ENCODE measurements at places on chromosomes 12 and 14.

GRCh38 chr12:130081117-130081805 lies 81.0 kb upstream of the FZD10 start:
- no peak for DNase-seq

DNA sequence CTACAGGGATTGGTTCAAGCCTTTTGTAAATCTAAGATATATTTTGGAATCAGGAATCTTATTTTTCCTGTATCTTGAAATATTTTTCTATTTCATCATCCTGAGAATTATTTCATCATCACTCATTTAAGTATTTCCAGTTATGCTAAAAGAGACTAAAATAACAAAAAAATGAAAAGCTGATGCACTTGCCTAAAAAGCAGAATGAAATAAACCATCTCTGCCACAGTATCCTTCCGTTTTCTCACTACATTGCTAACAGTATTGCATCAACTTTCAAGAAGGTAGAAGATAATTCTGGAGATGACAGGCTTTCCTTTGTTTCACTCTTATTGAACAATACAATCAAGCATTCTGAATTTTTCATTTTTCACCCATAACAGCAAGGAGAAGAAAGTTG lies 31.1 kb upstream of the EIF5 start:
- DNase-seq, result no peak

DNA sequence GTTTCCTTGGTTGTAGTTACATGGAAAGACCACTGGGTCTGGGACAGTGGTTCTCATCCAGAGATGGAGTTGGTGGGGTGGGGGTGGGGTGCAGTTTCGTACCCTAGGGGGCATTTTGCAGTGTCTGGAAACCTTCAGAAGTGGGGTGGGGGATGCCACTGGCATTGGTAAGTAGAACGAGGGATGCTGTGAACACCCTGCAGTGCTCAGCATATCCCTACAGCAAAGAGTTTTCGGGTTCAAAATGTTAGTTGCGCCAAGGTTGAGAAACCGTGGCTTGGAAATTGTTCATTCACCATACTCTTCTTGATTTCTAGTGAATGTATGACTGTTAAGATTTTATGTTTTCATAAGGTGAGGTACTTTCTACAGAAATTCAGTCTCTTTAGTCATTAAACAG lies 28.7 kb downstream of the TRAF3 start:
- no peak for DNase-seq

DNA sequence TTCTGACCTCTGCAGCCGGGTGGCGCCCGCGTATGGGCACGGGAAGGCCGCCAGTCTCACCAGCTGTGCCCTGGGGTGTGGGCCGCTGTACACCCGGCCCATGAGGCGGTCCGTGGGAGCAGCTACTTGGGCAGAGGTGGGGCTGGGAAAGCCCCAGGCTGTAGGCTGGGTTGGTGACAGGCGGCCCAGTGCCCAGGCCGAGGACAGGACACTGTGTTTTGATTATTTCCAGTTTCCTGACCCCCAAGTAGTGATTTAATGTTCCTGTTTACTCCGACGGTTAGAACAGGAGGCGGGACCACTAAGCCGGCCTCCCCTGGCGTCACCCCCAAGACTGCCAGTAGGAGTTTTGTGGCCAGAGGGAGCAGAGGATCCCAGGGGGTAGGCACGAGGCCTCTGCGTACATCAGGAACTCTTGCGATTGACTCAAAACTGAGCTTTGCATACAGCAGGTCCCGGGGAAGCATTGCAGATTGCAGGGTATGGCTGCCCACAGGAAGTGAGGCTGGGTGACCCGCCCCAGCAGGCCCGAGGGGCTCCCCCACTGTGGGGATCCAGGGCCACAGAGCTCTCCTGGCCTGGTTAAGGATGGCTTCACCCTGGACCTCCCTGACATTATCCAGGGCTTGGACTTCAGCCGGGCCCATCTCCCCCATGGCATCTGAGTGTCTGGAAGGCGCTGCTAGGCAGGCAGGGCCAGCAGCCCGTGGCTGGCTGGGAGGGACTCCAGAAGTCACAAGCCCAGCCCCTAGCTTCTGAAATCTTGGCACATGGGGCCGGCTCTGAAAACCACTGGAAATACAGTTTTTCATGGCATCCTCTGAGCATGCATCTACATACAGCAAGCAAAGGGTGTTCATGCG lies 42.5 kb upstream of the DIO3 start:
- no peak for DNase-seq

DNA sequence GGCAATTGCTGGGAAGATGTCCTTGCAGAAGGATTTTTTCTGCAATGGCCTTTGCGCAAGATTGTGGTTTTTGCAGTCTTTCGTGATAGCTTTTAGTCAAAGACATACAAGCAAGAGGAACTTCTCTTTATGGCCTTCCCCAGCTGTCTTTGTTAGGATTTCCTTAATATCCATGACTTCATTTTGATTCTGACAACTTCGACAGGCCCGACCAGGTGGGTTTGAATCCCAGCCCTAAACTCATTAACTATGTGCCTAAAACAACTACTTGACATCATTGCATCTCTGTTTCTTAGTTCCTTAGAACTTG lies 13.3 kb upstream of the VRK1 start:
- no peak for DNase-seq

- no peak for DNase-seq
These were observed 420.7 kb downstream of the NPAS3 start for GRCh38 chr14:33359288-33359881.

GRCh38 chr12:241266-241665 lies 21.4 kb downstream of the SLC6A13 start:
- no peak for DNase-seq

DNA sequence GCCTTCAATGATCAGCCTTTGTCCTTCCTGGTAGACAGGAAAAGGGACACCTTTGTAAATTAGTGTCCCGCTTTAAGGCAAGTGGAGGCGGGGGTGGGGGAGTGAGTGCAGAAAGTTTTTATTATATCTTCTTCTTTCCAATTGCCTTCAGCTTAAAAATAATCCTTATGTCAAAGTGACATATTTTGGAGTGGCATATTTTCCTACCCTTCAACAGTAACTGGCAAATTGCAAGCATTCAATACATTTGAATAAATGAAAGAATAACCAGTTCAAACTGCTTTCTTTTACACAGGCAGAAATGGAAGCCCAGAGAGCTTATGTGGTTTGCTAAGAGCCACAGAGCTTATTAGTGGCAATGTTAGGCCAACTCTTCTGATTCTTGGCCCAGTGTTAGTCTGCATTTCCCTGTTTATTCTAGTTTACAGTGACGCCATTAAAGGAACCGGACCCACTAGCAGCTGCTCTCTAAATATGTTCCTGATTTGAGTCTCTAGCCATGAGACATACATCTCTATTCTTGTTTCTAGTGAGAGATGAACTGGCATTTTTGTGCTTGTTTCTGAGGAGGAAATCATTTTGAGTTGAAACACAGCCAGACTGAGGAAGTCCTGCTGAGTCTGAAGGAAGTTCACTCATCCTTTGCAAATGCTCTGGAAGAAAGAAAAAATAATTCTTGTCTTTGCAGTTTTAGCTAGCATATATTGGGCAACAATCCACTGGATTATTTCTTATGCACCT lies 468.7 kb downstream of the NOVA1 start:
- no peak for DNase-seq

DNA sequence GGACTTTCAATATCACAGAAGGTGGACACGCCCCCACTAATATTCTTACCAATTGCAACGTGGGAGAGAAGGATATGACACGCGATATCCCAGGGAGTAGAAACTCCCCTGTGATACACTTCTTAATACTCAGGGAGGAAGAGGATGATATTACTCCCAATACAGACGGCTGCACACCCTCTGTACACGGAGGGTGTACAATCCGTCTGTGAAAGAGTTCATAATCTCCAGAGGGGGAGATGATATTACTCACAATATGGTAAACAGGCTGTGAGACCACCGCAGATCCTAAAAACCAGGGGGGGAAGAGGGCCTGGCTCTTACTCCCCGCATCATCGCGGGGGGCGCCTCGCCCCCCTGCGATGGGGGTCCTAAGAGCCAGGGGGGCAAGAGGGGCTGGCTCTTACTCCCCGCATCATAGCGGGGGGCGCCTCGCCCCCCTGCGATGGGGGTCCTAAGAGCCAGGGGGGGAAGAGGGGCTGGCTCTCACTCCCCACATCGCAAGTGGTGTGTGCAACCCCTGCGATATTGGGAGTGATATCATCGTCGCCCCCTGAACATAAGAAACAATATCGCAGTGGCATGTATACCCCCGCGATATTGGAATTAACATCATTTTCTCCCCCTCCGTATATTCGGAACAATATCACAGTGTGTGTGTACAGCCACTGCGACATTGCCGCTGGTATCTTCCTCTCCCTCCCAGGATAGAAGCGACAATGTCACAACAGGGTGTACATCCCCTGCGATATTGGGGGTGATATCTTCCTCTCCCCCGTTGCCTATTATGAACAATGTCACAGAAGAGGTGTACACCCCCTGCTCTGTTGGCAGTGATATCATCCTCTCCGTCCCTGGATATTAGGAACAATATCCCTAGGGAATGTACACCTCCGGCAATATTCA lies 8.9 kb upstream of the CLEC6A start:
- DNase-seq, result no peak

DNA sequence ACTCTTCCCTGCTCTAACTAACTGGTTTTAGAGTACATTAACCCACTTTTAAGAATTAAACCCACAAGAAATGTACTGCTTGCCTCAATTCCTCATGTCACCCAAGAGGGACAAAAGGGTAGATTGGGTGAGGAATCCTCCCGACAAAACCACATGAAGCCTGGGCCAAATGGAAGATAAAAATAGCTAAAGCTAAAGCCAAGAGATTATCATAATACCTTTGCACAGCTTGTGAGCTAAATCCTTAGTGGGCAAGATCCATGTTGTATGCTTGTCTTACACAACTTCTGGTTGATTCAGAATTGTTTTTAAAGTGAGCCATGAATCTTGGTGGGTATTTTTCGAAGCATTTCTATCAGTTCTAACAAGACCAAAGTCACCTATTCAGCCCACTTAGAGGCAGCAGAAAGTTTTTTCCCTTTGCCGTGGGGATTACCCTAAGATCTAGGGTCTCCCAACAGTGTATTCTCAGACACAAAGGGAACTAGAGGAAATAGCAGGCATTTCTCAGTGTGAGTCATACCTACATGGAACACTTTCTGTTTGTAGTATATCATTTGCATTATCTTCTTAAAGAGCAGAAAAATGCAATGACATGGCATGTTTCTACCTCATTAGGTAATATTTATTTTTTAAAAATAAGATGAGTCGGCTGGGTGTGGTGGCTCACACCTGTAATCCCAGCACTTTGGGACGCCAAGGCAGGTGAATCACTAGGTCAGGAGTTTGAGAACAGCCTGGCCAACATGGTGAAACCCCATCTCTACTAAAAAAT lies 616.6 kb downstream of the KCNH5 start:
- DNase-seq, result no peak

- no peak for DNase-seq
These were observed 125.5 kb downstream of the TMTC3 start for GRCh38 chr12:88267630-88268029.

DNA sequence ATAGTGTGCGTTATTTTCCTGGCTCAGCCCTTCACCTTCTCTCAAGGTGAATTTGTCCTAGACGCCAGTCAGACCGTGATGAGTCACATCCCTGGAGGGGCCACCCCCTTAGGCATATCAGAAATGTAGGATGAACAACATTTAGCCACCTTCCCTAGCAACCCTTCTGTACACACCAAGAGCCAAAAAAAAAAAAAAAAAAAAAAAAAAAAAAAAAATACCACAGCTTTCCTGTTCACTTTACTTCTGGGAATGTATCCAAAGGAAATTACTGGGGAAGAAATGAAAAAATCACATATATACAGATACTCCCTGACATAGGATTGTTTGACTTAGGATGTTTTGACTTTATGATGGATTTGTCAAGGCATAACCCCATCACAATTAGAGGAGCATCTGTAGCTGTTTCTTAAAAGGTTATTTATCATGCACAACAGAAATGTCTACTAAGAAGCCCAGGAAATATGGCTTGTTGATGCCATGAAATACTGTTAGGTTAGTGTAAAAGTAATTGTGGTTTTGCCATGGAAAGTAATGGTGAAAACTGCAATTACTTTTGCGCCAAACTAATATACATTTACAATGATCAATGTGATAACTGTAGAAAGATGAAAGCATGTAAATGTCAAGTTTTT lies 68.2 kb upstream of the BDKRB2 start:
- no peak for DNase-seq

Data from mesothelial cell of epicardium (in vitro differentiated cells).